Heart right ventricle (tissue), 16 donors: ENCODE measurements at places on chromosomes 7 and 10. TPM values are rescaled to one million over a fixed set of nuclear protein-coding genes. Genes with fewer than 3 reads are reported as not detected.

- no peak for DNase-seq
Observed at GRCh38 chr10:119140603-119141245, 24.8 kb downstream of the SFXN4 start.

DNA sequence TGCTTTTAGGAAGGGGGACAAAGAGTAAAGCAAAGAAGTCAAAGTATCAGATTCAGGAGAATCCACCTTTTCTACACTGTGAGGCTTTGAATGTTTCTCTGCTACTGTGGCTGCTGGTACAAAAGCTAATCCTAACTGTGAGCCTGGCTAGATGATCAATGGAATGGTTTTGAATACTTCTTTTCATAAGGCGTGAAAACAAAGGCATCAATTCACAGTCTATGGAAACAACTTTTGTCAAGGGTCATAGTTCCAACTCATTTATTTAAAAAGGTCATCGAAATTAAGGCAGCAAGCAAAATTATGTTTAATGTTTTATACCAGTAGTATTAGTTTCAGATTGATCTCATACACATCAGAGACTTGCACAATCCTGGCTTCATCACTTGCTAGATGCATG is 118.1 kb downstream of the CTTNBP2 start:
- no peak for DNase-seq

DNA sequence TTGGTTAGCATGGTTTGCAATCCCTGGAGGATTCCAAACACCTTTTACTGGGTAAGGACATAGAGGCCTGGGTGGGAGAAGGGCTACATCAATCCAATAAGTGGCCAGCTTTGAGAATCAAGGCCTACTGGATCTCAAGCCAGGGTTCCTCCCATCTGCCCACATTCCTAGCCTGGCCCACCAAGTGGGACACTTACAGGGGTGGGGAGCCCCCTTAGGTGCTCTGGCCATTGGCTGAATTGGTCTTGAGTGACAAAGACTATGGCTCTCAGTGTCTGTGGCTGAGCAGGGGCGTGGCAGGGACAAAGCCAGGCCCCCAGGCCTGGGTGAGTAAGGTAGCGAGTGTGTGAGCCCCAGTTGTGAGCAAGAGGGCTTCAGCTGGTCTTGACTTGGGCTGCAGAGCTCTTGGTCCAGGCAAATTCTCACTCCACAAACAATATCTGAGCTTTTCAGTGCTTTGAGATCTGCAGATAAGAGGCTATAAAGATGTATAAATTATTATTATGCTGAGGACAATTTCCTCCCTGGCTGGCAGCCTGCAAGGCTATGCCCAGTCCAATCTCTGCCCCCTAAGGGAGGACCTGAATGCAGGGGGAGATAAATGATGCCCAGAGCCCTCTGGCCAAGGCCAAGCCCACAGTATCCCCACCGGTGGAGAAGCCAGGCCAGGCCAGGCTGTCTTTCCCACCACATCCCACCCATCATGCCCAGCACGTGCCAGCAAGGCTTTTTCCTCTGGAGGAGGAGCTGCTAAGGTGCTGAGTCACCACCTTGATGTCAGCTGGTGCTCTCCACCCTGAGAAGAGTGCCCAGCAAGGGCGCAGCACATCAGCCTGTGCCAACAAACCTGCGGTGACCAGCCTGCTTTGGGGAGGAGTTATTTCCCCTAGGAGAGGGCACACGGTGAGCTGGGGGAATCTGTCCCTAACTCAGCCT is 80.7 kb upstream of the DUSP5 start:
- no peak for DNase-seq

DNA sequence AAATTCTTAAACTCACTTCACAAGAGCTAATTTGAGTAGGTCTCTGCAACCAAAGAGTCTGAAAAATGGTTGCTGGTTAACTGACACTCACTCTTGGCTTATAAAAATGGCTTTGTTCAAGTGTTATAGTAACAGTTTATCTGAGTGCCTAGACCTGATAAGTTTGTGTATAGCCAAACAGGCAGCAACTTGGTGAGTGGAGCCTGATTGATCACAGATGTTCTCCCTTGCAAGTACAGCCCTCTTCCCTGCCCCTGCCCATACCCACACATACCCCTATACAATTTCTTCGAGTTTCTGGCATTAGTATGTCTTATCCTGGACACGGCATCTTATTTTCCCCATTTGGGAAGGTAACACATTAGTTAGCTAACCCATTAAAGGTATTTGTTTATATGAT is 149.5 kb downstream of the SLC16A9 start:
- no peak for DNase-seq

GRCh38 chr10:102418622-102419268 is at the start of gene PSD:
Gene PSD (minus strand): TSS chr10:102418785. CDS start chr10:102417038, 1,747 bp downstream.
- no peak for DNase-seq

DNA sequence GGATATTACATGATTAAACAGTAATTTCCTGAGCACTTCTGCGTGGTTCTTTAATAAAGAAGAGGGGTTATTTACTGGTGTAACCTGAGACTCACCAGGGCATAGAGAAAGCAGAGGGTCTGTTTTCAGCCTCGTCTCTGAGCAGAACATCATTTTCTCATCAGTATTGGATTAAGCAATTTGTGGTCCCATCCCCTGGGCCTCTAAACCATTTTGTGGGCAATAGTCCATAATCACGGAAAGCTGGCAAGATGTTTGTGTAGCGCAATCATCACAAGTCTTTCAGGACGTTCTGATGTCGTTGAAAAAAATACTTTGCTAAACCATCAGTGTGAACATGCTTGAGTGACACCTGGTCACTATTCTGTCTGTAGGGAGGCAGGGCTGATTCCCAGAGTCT is 37.1 kb upstream of the SEC61G start:
- DNase-seq = no peak

DNA sequence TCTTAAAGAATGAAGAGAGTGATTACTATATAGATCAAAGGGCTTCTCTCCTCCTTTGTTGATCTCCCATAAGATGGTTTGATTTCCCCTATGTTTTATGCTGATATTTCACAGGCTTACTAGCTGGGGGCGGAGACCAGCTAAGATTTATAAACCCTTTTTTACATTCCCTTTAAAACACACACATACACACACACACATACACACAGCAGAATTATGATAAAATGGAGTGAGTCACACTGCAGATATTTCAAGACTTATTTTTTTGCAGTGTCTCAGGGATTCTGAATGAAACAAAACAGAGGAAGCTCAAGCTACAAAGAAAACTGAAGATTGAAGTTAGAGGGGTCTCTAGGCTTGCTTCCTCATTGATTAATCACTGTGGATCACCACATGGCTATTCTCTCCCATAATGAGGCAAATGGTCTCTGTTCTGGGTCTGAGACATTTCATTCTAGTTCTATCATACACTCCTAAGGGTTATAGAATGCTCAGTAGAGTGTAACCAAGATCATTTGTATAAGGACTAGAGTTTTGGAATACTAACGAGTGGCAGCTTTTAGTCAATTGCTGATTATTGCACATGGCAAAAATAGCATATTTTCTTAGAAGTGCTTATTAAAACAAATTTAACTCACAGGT is 18.6 kb downstream of the INA start:
- DNase-seq = no peak

- no peak for DNase-seq
Observed at GRCh38 chr10:124340033-124340760, 78.5 kb downstream of the OAT start.

DNA sequence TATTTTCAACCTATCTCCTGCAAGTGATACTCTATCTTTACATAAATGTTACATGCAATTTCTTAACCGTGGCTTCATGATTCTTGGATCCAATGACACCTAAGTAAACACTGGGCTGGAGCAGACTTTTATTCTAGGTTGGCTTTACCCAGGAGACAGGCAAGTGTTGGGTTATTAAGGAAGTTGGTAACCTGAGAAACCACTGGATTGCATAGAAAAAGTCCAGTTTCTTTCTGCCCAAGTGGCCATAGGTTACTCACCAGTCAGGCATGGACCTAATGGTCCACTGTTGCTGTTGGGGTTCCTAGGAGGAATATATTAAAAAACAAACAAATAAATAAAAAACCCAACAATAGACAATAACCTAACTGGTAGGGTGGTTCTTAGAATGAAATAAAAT is 112.8 kb downstream of the SEMA3D start:
- no peak for DNase-seq

- DNase-seq = no peak
Observed at GRCh38 chr7:16062269-16062668, 359.1 kb downstream of the CRPPA start.

DNA sequence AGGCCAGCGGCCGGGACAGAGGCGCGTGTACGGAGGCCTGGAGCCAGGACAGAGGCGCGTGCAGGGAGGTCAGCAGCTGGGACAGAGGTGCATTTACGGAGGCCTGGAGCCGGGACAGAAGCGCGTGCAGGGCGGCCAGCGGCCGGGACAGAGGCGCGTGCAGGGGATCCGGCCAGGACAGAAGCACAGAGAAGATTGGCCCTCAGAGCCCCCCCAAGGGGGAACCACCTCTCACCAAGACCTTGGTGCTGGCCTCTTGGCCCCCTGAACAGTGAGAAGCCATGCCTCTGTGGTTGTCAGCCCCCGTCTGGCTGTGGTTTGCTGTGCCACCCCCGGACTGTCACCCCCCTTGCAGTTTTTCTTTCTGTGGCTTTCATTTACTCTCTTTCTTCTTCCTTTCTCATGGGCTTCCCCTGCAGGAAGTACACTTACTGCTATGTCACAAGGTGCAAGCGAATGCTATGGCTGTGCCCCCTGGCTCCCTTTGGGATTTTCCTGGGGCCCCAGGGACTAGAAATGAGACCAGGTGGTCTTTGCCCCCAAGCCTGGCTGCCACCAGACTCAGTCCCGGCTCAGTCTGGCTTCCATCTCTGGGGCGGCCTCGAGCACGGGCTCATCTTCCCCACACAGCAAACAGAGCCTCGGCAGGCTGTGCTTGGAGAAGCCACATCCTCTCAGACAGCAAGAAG is 41.1 kb downstream of the INSIG1 start:
- no peak for DNase-seq

GRCh38 chr10:30827531-30828120 is 198.1 kb upstream of the LYZL2 start:
- peak; percentile 31 for DNase-seq

- DNase-seq = no peak
Observed at GRCh38 chr7:158263964-158264748, 323.5 kb downstream of the PTPRN2 start.

- DNase-seq = no peak
Observed at GRCh38 chr7:131249483-131249882, 78.2 kb upstream of the MKLN1 start.

GRCh38 chr10:60937022-60937421 is 7.0 kb downstream of the RHOBTB1 start:
- no peak for DNase-seq

GRCh38 chr7:121416533-121416932 is 20.4 kb upstream of the FAM3C start:
- DNase-seq = no peak

DNA sequence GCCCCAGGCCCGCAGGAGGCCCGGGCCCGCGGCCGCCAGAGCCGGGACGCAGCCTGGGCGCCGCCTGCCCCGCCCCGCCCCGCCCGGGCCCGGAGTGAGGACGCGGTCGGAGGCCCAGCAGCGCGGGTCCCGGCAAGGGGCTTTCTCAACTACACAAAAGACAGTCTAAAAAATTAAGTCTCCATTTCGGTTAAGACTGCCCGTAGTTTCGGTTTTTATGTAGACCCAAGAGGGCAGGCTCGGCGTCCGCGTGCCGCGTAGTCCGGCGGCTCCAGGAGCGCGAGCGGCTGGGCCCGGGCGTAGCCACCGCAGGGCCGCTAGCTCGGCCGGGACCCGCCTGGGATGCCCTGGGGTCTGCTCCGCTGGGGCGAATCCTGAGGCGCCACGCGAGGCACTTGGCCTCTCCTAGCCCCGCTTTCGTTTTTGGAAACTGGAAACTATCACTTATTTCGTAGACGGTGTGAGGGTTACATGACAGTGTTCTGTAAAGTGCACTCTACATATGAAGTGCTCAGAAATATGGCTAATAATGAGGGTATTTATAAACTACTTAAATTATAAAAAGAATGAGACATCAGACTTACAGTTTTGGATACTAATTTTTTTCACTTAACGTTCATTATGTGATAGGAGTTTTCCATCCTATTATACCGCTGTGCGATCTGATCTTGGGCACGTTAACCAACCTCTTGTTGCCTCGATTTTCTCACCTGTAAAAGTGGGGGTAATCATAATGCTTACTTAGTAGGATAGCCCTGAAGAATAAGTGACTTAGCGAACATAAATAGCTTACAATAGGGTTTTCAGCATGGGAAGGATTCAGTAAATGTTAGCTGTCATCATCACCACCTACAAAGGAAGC is 573 bp downstream of the BLVRA start:
- DNase-seq = peak; percentile 36

DNA sequence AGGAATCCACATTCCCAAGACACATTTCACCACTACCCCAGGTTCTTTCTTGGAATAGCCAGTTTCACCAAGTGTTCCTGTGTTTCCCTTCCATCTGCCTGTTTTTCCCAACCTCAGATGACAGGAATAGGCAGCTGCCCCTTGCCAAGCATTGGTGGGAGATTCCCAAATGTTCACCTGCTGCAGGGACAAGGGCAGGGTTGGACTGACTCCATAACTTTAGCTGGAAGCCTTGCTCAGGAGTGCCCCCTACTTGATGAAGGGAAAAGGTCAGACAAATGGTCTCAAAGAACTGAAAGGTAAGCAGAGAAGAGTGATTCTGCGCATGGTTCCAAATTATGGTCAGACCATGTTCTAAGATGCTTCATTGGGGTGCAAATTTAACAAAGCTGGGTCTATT is 45.1 kb upstream of the LYZL1 start:
- no peak for DNase-seq

DNA sequence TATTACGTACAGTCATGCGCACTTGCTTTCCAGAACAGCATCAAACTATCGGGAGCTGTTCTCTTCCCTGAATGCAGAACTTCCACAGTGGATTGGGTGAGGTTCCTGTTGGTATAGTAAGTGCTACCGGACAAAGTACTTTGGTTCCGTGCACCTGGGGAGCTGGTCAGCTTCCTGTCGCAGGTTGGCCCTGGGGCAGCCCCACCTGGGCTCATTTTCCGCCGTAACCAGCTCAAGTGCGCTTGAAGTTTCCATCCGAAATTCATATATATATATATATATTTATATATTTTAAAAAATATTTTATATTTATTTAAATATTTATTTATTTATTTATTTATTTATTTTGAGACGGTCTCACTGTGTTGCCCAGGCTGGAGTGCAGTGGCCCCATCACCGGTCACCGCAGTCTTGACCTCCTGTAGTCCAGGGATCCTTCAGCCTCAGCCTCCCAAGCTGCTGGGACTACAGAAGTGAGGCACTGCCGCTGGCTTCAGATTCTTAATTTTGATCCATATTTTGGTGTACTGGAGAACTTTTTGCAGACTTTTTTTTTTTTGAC is 6.5 kb downstream of the SCART1 start:
- no peak for DNase-seq

The HECTD2 gene
- polyA plus RNA-seq = 2.2 TPM

The MPLKIP gene
- polyA plus RNA-seq = 21.7 TPM

The CRYGN gene
- 0.29 TPM for polyA plus RNA-seq

The PARD3 gene
- 19.7 TPM for polyA plus RNA-seq

The MEOX2 gene
- 14.1 TPM for polyA plus RNA-seq

The GHRHR gene
- not detected for polyA plus RNA-seq

The TRPV5 gene
- not detected for polyA plus RNA-seq

The ERVW-1 gene
- polyA plus RNA-seq = 0.15 TPM

The STEAP4 gene
- polyA plus RNA-seq = 15.0 TPM

The AP3M1 gene
- polyA plus RNA-seq = 6.6 TPM

The NOD1 gene
- 7.6 TPM for polyA plus RNA-seq

The ANKRD7 gene
- 0.07 TPM for polyA plus RNA-seq

The PNLIPRP1 gene
- 0.16 TPM for polyA plus RNA-seq

The TMEM273 gene
- polyA plus RNA-seq = 17.4 TPM

The GIMAP1 gene
- polyA plus RNA-seq = 11.0 TPM

The PRSS37 gene
- not detected for polyA plus RNA-seq

The FRMPD2 gene
- not detected for polyA plus RNA-seq

The HOGA1 gene
- polyA plus RNA-seq = 58.3 TPM
